ENCODE measurements at places on chromosomes 6 and 20.

GRCh38 chr6:135630789-135631376 lies 133.3 kb upstream of the AHI1 start:
- DNase-seq, result no peak

DNA sequence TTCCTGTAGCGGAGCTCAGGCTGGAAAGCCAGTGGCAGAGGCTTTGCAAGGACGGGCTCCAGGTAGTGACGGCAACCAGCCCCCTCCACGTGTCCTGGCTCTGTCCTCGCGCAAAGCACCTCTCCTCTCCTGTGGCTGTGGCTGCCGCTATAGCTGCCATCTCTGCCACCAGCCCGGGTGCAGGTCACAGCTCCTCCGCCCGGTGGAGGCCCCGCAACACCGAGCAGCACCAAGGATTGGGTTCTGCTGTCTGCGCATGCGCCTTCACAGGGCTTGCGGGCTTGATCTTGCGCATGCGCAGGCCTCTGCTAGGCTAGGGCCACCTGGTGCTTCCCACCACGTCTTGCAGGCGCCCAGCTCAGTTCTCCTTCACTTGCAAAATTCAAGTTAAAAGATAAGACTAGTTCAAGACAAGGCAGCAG lies 625.4 kb downstream of the QKI start:
- DNase-seq, result no peak

GRCh38 chr6:8219352-8219943 lies 117.1 kb upstream of the EEF1E1 start:
- DNase-seq, result peak; percentile 30

DNA sequence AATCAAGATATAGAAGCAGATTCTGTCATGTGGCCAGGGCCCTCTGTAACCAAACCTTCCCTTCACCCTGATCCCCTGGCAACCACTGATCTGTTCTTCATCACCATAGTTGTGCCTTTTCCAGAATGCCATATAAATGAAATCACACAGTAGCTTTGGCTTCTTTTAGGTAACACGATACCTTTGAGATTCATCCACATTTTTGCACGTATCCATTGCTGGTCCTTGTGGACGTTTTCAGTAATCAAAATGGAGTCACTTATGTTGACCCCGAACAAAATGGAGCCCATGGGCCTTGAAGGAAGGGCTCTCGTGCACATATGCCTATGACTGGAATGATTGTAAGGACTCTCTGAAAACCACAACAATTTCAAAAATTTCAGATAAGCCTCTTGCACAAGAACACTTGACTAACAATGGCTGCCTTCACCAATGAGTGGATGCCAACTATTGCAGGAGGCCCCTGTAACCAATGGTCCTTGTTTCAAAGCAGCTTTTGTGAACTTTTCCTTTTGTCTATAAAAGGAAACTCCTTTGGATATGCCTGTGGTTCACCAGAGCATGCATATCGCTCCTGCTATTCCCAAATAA lies 84.3 kb upstream of the RALY start:
- no peak for DNase-seq

DNA sequence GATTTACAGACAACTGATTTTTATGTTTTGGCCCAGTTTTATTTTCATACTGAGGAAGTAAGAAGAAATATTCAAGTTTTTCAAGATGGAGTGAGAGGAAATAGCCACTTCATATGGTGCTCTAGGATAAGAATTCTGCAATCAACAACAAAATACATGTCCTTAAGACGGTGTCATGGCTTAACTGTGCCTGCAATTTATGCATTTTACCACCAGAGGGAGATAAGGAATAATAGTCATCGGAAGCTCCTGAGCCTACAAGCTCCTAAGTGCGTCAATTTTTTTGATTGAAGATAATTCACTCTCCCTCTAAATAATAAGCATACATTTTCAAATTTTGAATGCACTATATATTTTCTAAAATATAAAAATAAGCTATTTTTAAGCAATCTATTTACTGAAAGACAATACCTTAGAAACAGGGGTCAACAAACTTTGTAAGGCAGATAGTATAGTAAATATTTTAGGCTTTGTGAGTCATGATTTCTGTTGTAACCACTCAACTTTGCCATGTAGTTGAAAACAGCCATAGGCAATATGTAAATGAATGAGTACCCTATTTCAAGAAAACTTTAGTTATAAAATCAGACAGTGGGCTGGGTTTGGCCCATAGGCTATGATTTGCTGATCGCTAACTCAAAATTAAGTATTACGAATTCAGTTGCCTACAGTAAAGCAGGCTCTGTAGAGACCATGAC lies 230.9 kb upstream of the DTNBP1 start:
- no peak for DNase-seq

DNA sequence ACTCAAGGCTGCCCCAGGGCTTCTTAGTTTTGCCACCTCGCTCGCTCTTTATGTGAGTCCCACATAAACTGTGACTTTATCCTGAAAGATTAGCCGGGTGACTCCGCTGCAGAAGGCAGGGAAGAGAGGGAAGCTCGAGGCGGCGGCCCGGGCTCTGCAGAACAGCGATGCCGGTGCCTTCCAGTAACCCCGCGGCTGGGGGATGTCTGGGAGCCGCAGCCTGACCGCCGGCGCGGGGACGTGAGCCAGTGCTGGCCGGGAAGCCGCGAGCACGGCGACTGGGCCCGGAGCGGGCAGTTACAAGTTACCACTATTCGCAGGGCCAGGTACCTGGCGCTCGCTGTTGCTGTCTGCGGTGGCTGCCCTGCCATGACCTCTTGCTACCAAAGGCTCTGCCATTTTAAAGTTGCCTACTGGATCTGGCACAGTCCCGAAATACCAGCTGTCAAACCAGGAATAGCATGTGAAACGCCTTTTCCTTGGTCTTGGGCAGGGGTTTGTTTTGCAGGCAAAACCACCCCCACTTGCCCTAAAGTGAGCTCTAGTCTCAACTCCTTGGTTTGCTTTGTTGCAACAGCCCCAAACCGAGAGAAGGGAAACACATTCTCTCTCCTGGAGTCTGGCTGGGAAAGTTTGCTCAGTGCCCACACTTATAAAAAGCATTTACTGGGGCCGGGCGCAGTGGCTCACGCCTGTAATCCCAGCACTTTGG lies 124.0 kb upstream of the SLC2A12 start:
- DNase-seq, result peak; percentile 60

DNA sequence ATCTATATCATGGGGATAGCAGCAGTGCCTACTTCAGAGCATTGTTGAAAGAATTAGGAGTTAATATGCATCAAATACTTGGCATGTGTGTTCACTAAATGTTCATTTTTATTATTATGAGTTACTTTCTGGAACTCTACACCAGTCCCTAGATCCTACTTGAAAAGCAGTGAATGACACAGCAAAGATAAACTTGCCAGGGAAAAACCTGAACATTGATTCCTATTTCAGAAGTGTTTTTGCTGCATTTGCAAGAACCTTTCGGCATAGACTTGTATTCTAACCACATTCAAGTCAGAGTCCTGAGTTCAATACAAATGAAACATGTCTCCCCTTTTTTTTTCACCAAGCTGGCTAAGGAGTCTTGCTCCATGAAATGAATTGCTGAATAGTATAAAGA lies 187.4 kb upstream of the TAB2 start:
- no peak for DNase-seq

GRCh38 chr20:36815454-36816091 lies 42.0 kb upstream of the DSN1 start:
- peak; percentile 43 for DNase-seq

GRCh38 chr6:167849846-167850459 lies 23.2 kb downstream of the AFDN start:
- no peak for DNase-seq

- DNase-seq, result no peak
Measured at GRCh38 chr6:159303159-159303558, 134.0 kb downstream of the FNDC1 start.

GRCh38 chr6:14476793-14477531 lies 359.4 kb downstream of the CD83 start:
- DNase-seq, result no peak

- DNase-seq, result no peak
Measured at GRCh38 chr6:13709689-13710551, 1.7 kb downstream of the RANBP9 start.

- no peak for DNase-seq
Measured at GRCh38 chr6:164612751-164613150, 696.7 kb downstream of the C6orf118 start.

DNA sequence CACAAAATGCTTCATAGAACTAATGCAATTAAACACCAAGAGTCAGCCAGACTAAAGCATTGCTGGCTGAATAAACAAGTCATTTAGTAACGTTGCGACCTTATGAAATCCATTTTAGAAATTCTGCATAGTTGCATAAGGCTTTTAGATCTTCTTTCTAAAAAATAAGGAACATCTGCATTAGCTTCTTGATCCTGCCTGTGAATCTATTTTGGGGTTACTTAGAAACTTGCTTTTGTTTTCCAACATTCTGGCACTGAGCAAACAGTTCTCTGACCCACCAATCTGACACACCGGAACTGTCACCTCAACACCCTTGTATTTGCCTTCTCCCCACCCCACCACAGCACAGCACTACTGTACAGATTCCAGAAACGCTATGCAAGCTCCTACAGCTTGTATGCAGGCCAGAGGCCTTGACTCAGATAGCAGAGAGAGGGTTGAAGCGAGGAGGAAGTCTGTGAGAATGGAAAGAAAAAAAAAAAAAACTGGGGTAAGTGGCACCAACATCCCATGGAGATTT lies 55.0 kb downstream of the KIF13A start:
- no peak for DNase-seq

DNA sequence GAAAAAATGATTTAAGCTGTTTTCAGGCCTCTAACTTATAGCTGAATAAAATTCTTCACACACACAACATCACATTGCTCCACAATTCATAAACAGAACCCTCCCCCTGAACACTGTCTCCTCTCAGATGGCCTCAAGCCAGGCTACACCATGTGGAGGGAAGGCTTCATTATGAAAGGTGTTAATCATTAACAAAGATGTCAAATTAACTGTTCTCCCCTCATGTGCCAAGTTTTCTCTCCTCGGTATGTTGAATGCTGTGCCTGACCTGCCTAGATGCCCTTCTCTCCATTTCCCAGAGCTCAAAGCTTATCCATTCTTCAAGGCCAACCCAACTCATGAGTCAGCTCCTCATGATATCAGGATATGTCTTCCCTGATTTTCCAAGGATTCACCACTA lies 210.4 kb downstream of the GMDS start:
- DNase-seq, result no peak

GRCh38 chr6:46788791-46789190 lies 4.4 kb upstream of the MEP1A start:
- DNase-seq, result no peak

- DNase-seq, result no peak
Measured at GRCh38 chr6:136738692-136739057, 53.6 kb downstream of the MAP3K5 start.

DNA sequence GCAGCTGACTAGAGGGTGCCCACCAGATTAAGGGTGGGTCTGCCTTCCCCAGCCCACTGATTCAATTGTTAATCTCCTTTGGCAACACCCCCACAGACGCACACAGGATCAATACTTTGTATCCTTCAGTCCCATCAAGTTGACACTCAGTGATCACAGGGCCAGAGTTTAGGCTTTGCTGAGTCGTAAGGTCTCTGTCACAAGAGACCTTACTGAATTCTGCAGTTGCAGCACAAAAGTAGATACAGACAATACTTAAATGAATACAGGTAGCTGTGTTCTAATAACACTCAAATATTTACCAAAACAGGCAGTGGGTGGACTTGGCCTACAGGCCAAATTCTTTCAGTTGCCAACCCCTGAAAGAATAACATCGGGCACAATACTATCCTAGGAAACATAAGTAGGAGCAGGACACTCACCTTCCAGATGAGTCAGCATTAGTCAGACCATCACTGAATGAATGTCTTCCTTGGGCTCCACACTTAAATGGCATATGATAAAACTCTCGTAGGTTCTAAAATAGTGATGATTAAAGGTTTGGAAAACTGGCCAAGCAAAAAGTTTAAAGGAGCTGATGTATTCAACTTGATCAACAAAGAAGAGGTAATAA lies 190.0 kb downstream of the UBE3D start:
- no peak for DNase-seq

GRCh38 chr20:57813509-57814269 lies 103.9 kb upstream of the PMEPA1 start:
- DNase-seq, result no peak

DNA sequence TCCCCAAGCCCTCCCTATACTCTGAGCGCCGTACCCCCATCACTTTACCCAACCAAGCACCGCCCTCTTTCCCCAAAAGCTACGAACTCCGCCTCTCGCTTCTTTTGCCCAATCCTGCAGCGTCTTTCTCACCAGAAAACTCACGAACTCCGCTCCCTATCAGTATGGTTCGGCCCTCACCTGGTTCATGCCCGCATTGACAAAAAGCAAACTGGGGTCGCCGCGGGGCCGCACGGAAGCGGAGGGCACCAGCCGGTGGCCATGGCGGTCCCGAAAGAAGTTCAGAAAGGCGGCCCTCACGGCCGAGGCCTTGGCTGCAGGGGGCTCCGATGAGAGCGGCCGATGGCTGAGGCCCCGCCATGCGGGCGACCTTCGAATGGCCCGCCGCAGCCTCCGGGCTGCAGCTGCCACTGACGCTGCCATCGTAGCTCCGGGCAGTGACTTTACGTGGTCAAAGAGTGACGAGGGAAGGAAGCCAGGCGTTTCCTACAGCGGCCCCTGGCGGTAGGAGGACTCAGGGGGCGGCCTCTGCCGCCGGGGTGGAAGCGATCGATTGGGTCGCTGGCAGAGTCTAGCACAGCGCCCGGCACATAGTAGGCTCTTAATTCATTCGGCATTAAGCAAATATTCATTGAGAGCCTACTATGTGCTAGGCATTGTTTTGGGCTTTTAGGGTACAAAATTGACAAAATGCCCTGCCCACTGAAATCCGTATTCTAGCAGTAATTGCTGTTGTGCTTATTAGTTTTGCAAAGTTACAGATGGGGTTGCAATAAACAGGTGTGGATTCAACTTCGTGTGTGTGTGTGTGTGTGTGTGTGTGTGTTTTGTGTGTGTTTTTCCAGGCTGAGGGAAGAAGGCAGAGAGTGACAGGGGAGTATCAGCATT lies at the start of gene AARS2:
TSS of gene AARS2 (minus strand) at position 447 of the 888 bp plus-strand sequence. CDS start at position 423, 24 bp downstream.
- peak; percentile 97 for DNase-seq

DNA sequence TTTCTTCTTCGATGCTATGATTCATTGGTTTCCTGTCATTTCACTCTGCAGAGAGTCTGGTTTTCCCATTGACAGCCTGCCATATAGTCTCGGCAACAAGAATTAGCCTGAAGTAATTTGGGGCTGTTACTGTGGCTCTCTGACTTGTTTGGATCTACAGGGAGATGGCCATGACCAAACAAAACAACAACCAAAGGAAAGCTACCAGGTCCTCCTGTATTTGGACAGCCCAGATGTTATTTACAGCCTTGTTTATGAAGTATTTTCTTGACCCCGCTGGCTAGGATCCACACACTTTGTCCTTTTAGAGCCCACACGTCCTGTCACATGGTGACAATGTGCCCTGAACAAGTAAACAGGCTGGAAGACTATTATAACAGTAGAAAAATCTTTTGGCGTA lies 111.4 kb upstream of the PREP start:
- no peak for DNase-seq

DNA sequence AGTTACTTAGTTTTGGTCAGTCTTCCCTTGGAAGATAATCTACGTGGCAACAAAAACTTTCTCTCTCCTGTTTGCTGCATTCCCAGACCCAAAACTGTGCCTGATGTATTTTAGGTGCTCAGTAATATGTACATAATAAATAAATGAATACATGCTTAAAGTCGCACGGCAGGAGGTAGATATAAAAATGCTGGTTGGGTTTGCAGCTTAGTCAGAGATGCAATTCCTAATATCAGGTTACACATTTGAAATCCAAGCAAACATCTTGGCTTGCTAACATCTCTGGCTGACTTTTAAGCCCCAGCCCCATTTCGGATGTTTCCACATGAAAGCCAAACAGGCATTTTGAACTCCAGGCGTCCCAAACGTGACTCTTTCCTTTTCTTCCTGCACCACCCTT lies 91.0 kb downstream of the KCNQ5 start:
- no peak for DNase-seq

GRCh38 chr20:31494131-31494530 lies 19.0 kb downstream of the REM1 start:
- DNase-seq, result peak; percentile 68
